ENCODE measurements at places on chromosomes 5 and 9.

DNA sequence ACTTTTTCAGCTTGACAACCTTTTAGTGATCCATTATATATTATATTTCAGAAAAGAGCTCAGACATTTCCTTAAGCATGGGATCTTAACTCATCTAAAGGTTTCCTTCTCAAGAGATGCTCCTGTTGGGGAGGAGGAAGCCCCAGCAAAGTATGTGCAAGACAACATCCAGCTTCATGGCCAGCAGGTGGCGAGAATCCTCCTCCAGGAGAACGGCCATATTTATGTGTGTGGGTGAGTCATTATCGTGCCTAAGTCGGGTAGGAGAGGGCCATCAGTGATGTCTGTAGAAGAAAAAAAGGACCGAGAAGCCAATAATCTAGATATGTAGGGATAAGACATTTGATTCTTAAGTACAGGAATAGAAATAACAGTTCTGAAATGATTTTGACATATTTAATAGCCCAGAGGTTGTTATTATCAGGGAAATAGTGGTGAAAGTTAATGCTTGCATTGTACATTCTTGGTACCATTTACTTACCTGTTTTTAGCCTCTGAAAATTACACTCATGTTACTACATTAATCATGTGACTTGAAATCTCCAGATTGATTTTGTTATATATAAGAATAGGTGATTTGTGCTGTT, 28.2 kb downstream of the MTRR start:
- no peak for DNase-seq

DNA sequence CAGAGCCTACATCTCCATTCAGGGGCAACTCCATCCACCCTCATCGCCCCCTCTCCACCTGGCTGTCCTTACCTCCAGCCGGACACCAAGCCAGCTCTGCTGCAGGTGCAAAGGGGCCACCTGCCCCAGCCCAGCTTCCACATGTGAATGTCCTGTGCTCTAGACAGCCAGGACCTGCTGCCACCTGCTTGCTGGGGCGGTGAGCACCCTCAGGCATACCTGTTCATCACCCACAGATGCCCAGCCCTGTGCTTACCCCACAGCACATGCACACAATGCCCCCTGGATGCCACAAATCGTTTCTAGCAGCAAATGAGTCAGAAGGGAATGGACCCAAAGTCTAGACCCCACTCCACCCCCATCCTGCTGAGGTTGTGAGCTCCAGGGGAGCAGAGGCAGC, 13.3 kb upstream of the NKD2 start:
- no peak for DNase-seq

- DNase-seq, result no peak
Observed at GRCh38 chr5:172074896-172075295, 68.5 kb upstream of the FBXW11 start.

DNA sequence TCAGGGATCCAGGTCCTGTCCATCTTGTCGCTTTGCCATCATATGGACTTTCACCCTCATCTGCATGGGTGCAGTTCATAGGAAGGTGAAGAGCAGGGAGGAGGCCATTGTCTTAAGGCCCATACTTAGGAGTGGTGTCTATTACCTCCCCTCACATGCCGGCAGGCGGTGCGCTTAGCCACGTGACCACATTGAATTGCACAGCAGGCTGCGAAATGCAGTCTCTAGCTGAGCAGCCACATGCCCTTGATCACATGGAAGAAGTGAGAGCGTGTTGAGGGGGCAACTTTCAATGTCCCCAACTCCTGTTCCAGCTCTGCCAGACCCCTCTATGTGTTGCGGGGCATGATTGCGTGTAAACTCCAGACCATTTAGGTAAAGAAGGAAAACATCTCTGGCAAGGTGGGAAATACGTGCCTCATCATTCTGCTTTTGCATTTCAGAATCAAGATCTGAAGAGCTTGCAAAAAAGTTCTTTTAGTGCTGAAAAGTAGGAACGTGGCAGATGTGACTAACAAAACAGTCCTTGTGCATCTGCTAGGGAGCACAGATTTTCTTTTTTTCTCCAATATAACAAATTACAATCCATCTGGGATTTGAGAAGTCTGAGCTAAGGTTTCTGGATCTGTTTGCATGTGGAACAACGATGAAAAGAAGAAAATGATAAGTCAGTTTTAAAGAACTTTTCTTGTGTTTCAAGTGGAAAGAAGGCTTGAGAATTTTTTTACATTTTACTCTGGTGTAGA, 34.4 kb downstream of the ROPN1L start:
- DNase-seq, result no peak

- no peak for DNase-seq
Observed at GRCh38 chr9:127131871-127132270, 9.4 kb upstream of the ANGPTL2 start.

GRCh38 chr5:109905906-109906305, 216.2 kb downstream of the MAN2A1 start:
- no peak for DNase-seq

- no peak for DNase-seq
Observed at GRCh38 chr9:125766468-125767221, 19.5 kb downstream of the PBX3 start.

DNA sequence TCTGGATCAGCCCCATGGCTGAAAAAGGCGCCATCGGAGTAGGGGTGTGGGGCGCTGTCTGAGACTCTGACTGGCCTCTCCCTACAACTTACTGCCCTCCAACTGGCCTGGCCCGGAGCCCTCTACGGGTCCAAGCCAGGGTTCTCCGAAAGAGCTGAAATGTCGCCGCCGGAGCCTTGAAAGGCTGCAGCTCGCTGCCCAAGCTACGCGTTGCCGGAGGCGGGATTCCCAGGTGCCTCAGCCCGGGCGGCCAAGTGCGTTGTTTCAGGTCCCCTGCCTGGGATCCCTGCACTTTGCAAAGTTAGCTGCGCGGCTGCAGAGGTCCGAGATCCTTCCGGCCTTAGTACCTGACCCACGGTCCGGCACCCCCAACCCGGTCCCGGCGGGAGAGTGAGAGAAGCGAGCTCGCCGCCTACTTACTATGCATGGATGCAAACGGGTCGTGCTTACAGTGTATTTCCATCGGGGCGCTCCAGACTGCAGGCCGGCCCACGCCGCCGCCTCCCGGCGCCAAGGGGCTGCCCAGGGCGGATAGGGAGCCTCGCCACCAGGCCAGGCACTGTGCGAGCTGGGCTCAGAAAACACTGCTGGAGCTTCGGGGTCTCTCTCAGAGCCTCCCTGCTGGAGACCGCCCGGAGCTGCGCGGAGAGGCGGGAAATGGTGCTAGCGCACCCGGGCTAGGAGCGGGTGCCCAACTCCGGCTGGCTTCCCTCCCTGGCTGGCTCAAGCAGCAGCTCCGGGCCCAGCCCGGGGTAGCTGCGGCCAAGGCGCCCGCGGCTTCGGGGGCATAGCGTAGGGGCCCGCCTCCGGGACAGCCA, 7.7 kb downstream of the PAX5 start:
- no peak for DNase-seq

DNA sequence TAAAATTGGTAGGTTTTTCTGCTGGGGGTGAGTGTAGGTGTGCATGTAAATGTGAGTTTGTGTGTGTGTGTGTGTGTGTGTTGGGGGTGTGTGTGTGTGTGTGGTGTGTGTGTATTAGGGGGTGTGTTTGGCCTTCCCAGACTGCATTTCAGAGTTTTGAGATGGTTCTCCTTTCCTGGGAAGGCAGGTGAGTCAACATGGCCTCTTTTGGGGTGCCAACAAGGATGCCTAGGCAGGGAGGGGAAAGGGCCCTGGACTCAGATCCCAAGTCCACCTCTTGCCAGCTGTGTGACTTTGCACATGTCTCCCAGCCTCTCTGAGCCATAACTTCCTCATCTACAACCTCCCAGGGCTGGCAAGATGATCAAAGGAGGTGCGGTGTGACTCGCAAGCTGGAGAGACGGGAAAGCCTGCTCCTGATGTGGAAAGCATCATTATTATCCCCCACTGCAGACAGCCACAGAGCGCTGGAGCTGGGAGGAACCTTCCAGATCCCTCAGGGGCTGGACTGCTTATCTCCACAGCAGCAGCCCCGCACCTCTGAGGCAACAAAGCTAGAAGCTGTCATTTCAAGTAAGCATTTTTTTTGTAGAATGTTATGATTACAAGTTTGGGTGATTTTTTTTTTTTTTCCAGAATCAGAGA, 63.5 kb upstream of the TBC1D2 start:
- DNase-seq, result no peak

DNA sequence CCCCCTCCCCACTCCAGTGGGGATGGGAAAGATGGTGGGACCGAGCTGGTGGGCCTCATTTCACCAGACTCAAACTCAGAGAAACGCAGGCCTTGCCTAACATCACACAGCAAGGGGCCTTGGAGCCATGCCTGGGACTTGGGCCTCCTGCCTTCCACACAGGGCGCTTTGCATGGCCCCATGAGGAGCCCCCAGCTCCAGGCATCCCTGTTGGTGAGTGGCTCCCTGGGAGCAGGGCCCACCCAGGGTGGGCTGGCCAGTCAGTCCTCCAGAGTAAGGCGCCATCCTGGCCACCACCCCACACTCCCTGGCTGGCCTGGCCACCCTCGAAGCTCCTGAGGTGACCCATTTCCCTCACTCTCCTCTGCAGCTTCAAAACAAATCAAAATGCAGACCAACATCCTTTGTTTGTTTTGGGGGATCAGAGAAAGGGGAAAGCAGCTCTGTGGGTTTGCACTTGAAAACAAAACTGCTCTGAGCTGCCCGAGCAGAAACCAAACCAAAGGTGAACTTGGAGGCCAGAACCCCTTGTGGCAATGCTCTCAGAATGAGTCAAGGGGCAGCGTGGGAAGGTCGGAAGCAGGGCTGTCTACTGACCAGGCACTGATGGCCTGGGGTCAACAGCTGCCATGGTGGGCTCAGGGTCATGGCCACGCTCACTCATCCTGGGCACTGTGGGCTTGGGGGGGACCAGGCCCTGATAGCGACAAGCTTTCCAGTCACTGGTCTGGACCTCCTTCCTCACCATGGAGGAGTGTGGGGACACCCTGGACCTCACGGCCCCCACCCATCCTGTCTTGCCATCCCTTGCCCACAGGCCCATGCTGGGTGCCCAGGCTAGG, 37.0 kb upstream of the VDAC1 start:
- DNase-seq, result no peak

- DNase-seq, result no peak
Observed at GRCh38 chr5:6396836-6397535, 18.6 kb upstream of the MED10 start.

GRCh38 chr5:87951661-87952060, 317.0 kb downstream of the TMEM161B start:
- DNase-seq, result no peak

DNA sequence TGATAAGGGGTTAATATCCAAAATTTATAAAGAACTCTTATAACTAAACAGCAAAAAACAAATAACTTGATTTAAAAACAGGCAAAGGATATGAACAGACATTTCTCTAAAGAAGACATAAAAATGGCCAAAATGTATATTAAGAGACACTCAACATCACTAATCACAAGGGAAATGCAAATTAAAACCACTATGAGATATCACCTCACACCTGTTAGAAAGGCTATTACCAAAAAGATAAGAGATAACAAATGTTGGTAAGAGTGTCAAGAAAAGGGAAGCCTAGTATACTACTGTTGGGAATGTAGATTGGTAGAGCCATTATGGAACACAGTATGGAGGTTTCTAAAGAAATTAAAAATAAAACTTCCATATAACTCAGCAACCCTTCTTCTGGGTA, 19.4 kb upstream of the SH3TC2 start:
- DNase-seq, result no peak

DNA sequence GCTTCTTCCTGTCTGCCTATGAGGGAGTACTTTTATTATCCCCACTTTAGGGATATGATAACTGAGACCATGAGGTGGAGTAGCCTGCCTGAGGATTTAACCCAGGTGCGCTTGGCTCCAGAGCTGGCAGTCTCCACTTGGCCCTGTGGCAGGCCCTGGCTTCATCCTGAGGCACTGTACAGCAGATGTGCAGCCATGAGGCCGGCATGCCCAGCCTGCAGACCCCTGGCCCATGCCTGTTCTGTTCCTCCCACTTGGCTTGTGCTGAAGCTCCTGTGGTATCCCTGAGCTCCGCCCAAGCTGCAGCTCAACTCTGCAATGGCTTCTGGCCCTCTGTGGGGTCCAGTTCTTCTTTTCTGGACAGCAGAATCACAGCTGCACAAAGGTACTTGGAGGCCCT, 31.8 kb upstream of the RAPGEF1 start:
- no peak for DNase-seq

- DNase-seq, result no peak
Observed at GRCh38 chr5:43193894-43194265, 1.9 kb downstream of the NIM1K start.

DNA sequence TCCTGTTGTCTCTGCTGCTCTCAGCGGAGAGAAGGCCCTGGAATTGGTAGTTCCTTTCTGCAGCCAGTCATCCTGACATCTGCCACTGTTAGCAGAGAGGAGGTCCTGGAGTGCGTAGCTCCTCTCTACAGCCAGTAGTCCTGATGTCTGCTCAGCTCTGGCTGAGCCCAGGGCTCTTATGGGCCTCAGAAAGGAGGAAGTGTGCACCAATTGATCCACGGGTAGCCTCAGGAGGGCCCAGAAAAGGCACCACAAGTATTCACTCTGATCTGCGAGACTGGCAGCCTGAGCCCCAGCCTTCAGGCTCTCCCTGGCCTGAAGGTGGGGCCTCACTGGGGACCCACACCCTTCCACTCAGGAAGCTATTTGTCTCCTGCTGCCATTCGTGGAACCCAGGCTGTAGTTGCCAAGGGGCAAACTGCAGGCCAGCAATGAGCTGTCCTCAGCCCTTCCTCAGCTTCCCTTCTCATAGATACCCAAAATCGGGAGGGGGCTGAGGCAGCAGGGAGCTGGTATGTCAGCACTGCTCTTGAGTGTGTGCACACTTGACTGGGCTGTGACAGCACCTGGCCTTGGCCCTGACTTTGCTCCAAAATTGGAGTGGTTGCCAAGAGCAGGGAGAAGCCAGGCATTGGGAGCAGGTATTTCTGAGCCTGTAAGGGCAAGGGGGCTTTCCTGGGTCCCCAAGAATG, 1049.5 kb upstream of the ACO1 start:
- no peak for DNase-seq

- DNase-seq, result no peak
Observed at GRCh38 chr9:35517552-35518224, 27.8 kb downstream of the RUSC2 start.

GRCh38 chr5:103409013-103409670, 150.6 kb downstream of the MACIR start:
- DNase-seq, result no peak

GRCh38 chr9:88889386-88889785, 101.9 kb upstream of the S1PR3 start:
- no peak for DNase-seq

GRCh38 chr5:111995701-111996100, 238.7 kb upstream of the NREP start:
- no peak for DNase-seq

GRCh38 chr5:113578091-113578490, 64.6 kb downstream of the YTHDC2 start:
- no peak for DNase-seq

- no peak for DNase-seq
Observed at GRCh38 chr5:40414922-40415321, 264.8 kb upstream of the PTGER4 start.

DNA sequence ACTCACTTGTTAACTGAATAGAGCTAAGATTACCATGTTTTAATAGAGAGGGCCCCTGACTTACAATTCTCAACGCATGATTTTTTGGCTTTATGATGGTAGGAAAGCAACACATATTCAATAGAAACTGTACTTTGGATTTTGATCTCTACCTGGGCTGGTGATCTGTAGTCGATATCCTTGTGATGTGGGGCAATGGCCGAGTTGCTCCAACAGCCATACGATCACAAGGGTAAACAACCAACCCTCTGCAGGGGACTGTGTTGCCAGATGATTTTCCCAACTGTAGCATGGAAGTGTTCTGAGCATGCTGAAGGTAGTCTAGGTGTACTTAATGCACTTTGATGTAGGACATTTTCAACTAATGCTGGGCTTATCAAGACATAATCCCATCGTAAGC, 36.5 kb downstream of the NSUN2 start:
- no peak for DNase-seq

GRCh38 chr5:178785999-178786398, 55.5 kb upstream of the ZNF354A start:
- no peak for DNase-seq
